ENCODE measurements at places on chromosomes 12 and 14. TPM values are rescaled to one million over a fixed set of nuclear protein-coding genes. Genes with fewer than 3 reads are reported as not detected.

RGS6 gene
- 0.44 TPM for total RNA-seq

DNA sequence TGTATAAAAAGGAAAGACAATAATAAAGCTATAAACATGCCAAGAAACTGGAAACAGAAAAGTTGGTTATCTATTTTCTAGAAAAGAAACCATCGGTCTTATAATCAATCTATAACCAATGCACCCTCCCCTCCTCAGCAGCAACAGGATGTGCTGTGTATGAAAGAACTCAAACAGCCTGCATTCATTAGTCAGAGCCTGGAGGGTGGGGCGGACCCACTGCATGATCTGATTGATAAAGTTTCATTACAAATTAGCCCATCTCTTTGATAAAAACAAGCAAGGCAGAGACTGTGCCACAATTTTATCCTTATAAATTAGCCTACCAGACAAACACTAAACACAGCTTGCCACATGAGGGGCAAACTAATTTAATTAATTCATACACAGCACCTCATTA, 448.1 kb downstream of the BCAT1 start:
- no peaks in the 10 kb centered on the region for H3K27me3 ChIP-seq
- no peak overlapping the region for H3K27ac ChIP-seq
- no peaks in the 10 kb centered on the region for H3K36me3 ChIP-seq

ADAMTS20 gene
- not detected for total RNA-seq

DNA sequence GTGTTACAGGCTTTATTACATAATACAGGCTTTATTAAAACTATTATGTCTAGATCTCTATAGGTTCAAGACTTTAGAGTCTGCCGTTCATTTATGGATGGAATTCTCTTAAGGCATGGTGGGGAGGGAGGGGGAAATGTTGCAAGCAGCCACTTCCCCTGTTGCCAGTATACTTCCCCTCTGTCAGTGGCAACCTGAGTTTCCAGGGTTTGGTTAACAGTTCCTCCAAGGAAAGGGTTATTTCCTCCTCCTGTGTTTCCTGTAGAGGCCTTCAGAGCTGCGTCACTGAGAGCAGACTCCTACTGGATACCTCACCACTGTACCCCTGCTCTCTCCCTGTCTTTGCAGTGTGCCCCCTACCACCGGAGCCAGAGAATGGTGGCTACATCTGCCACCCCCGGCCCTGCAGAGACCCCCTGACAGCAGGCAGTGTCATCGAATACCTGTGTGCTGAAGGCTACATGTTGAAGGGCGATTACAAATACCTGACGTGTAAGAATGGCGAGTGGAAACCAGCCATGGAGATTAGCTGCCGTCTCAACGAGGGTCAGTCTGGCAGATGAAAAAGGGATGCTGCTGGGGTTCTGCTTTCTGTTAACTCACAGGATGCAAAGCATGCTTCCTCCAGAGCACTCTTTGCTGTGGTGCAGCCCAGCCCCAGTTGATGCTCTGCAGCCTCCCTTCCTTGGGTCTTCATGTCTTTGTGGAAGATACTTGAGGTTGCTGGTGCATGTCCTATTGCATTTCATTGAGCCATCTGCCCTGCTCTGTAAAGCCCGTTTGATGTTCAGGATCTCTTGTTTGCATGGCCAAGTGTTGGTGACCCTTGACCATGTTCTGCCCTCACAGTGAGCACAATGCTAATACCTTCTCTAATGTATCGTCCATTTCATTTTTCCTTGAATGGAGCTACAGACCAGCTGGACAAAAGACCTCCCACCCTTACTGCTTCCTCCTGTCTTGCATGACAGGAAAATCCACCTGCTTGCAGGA, 63.6 kb upstream of the SRSF5 start:
- H3K27me3 ChIP-seq = no peaks in the 10 kb centered on the region
- no peak for DNase-seq
- H3K4me1 ChIP-seq = peaks cover 46% of the 10 kb centered on the region
- no peak overlapping the region for H3K4me3 ChIP-seq
- H3K27ac ChIP-seq = peak overlapping the region; percentile 47
- H3K36me3 ChIP-seq = peaks cover 23% of the 10 kb centered on the region

DNA sequence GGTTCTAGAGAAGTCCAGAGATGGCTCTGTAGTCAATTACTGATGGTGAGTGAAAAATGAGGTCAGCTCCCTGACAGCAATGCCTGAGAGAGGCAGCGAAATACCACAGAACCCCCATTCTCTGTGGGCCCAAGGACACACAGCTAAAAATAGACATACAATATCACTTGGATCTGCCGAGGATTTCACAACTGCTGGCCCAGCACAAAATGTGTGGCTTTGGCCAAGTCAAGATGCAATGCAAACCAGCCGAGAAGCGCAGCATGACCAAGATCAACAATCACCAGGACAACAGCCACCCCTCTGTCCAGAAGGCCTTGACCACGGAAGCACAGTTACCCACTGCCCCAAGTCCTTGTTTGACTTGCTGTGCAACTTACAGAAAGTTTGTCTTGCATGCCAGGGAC, 52.2 kb downstream of the CKAP4 start:
- H3K27me3 ChIP-seq = peaks cover 4% of the 10 kb centered on the region
- H3K4me1 ChIP-seq = no peaks in the 10 kb centered on the region
- DNase-seq = no peak

AQP6 gene
- total RNA-seq = not detected

SDR9C7 gene
- total RNA-seq = not detected

GRCh38 chr12:6943722-6944380, at the start of the genes C12orf57 and RNU7-1:
C12orf57 (plus strand) TSS chr12:6944022; CDS start chr12:6944122, 100 bp downstream.
RNU7-1 (plus strand) TSS chr12:6943816.
- H3K27me3 ChIP-seq = peaks cover 4% of the 10 kb centered on the region
- peak within 1 kb of the TSS; percentile 84 for H3K4me3 ChIP-seq
- peaks cover 53% of the 10 kb centered on the region for H3K4me1 ChIP-seq

DNA sequence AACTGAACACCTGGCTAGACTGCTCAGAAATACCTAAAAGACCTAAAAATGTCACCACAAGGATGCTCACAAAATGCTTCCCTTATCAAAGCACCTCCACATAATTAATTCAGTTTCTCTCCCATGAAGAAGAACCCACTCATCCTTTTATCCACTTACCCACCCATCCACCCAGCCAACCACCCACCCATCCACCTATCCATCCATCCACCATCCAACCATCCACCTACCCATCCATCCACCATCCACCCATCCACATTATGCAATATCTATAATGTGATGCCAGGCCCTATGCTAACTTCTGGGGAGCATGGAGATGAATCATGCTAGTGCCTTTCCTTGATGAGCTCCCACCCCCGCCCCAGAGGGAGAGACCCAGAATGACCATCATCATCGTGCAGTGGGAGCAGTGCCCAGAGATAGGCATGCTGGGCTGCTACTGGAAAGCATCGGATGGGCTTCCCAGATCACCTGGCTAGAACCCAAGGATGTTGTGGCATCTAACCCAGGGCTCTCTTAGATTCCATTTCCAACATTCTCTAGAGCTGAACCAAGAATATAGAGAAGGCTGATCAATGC, 166.6 kb downstream of the TTC7B start:
- no peak overlapping the region for H3K27ac ChIP-seq
- H3K4me3 ChIP-seq = no peak overlapping the region
- no peaks in the 10 kb centered on the region for H3K4me1 ChIP-seq
- H3K36me3 ChIP-seq = no peaks in the 10 kb centered on the region
- DNase-seq = no peak

DNA sequence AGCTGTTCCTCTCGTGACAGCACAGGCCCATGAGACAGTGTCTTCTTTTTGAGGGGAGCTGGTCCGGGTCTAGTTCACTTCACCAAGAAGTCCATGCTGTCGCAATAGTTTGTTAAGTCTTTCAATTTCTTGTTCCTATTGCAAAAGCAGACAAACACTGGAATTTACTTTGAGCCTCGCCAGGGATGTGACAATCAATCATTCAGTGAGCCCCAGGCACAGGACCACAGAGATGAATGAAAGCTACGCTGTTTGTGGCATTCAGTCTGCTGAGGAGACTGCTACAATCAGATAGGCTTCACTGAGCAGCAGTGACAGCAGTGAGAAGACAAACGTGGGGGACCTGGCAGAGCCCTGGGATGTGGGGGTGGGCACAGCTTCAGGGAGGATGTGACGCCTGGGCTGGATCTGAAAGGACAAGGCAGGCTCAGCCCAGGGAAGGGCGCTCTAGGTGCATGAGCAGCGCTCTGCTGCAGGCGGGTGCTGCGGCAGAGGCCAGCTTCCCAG, 35.5 kb downstream of the TCTN1 start:
- H3K36me3 ChIP-seq = peaks cover 55% of the 10 kb centered on the region
- peak overlapping the region; percentile 19 for H3K27ac ChIP-seq
- H3K4me1 ChIP-seq = peaks cover 41% of the 10 kb centered on the region
- no peaks in the 10 kb centered on the region for H3K27me3 ChIP-seq
- no peak overlapping the region for H3K4me3 ChIP-seq

All from activated naive CD8-positive, alpha-beta T cell treated with anti-CD3 and anti-CD28 coated beads for 36 hours (primary cell).